HEK293T (cell line): ENCODE measurements at places on chromosomes 7 and 10.

DNA sequence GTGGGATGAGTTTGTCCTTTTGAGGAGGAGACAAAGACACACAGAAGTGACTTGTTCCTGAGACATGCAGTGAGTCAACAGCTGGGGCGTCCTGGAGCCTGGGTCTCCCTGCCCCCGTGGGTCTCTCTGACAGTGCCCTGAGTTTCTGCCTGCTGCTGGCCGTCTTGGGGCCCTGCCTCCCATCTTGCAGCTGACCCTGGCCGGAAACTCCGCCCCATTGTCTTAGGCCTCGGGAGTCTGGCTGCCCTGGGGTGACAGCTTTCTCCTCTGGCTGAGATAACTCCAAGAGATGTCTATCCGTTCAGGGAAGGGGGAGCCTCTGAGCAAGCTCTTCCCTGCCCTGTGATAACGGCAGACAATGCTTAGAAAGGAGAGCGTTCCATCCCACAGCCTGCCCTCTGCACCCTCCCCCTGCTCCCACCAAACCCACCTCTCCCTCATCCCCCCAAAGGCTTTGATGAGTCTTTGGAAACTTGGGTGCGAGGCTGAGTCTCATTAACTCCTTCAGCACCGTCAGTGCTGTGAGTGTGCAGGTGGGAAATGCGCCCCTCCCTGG, 69.5 kb upstream of the PODXL start:
- no peak for DNase-seq

DNA sequence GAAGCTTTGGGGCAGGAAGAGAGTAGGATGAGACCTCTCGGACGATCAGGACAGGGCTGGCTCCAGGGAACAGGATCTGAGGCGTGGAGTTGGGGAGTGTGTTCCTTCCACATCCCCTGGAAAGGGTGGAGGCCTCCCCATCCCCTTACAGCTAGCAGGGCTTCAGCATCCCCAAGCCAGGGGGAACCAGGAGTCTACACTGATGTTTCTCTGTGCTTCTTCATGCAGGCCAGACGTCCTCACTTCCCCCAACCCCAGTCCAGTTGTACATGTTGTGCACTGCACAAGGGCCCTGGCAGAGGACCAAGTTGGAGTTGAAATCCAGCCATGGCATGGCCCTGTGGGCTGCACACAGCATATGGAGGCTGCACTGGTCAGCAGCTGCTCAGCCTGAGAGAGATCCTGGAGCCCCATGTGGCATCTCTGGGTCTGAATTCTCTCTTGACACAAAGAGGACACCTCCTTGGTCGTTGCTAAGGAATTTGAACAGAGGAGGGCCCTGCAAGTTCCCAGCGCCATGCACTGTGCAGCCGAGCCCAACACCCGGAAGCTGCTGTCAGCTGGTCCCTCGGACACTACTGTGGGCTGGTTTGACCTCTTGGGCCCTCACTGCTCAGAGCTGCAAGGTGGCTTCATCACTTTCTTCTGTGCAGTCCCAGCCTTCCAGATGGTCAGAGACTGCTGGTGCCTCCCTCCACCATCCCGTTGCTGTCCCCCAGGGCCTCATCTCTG, 181.1 kb downstream of the DNAJB6 start:
- no peak for DNase-seq

DNA sequence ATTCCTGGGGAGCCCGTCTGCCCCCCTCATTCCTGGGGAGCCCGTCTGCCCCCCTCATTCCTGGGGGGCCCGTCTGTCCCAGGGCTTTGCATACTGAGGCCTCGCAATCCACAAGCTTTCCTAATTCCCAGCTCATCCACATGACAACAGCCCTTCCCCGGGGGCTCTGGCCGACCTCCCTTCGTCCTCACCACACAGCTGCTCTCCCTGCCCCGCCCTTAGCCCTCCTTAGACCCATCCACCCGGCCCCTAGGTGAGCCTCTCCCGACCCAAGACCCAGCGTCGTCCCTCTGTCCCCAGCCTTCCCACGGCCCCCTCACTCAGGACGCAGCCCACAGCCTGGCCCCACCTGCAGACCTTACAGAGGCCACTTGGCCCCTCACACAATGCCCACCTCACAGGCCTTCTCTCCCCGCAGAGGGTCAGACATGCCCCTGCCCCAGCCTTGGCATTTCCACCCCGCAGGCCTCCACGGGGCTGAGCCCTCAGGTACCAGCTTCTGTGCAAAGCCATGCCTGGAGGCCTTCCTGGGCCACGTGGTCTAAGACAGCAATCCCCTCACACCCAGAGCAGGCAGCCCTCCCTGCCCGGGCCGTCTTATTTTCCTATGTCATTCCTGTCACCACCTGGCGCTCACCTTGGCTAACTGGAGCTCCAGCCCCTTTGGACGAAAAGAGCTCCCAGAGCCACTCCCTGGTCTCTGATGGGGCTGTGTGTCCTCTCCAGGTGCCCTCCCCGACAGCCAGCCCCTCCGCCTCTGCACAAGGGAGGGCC, 3.5 kb upstream of the FAM20C start:
- no peak for DNase-seq

- DNase-seq: no peak
Observed at GRCh38 chr10:125169915-125170314, 9.6 kb upstream of the CTBP2 start.

GRCh38 chr10:110221721-110222261, 14.4 kb downstream of the MXI1 start:
- peak; percentile 78 for DNase-seq

DNA sequence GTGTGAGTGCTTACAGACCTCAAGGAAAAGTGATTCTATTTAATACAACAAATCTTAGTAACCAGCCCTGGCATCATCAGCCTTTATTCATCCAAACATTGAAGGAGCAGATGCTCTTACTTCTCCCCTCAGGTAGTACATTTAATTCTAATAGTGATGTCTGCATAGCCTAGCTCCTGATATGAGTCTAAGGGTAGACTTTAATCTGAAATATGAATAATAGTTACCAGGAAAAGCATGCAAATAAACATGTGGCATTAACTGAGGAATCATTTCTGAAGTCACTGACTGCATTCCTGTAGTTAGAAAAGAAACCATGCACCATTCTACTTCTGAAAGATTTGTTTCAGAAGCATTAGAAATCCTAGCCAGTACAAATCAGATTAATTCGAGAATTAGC, 25.7 kb upstream of the LMBR1 start:
- no peak for DNase-seq

DNA sequence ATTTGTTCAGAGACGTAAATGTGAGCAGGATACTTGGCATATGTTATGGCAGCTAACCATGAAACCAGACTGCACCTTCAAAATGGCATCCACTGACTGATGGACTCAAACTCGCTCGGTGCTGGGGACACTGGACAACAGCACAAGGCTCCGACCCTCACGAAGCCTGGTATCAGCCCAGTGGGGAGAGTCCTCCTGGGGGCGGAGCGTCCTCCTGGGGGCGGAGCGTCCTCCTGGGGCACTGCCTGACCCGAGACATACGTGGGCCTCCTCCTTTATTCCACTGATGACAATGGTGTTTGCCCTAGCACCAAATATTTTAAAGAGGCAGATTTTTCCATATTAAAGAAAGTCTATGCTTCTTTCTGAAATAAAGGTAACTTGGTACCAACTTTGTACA, 39.5 kb downstream of the ESYT2 start:
- no peak for DNase-seq

DNA sequence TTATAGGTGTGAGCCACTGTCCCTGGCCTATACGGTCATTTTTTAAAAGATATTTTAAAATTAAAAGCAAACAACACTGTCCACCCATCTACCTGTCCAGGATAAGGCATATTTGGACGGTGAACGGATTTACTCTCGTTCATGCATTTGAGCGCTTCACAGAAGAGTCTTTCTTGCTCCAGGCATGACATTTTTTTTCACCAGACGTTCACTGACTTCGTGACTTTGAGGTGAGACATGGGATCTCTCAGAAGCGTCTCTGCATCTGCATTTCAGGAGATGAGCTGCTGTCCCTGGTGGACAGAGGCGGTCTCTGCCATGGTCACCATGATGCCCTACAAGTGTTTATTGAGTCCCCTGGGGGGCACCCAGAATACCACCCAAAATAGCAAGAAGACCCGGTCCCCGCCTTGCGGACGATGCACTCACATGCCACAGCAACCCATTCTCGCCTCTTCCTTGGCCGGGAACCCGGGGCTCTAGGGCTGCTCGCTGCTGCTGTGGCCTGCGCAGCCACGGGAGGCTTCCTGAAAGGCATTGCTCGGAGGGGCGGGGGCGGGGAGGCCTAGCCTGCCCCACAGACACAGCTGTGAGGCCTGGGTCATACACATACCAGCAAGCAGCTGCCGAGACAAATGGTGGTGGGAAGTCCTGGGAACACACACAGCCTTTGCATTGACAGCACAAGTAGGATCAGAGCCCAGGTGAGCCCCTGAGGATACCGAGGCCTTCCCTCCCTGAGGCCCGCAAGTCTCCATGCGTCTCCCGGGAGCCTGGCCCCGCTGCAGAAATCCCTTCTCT, 84.4 kb downstream of the RGS10 start:
- DNase-seq: no peak

GRCh38 chr7:78203042-78203720, 404.6 kb downstream of the PHTF2 start:
- DNase-seq: no peak

DNA sequence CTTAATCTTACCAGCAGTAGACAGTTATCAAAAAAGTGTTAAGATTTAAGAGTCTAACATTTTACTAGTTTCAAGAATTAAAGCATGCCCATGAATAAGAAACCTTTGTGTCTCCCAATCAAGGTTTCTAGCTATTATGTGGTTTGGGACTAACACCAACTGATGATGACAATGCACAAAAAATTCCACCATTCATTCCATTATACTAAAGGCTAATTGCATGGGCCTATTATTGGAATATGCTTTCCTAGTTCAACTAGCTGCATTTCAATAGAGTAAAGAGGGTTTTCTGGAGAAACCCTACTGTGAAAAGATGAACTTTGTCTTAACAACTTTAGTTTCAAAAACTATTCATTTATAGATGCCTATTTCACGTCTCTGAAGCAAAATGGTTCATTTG, 44.6 kb downstream of the UBE2H start:
- no peak for DNase-seq

DNA sequence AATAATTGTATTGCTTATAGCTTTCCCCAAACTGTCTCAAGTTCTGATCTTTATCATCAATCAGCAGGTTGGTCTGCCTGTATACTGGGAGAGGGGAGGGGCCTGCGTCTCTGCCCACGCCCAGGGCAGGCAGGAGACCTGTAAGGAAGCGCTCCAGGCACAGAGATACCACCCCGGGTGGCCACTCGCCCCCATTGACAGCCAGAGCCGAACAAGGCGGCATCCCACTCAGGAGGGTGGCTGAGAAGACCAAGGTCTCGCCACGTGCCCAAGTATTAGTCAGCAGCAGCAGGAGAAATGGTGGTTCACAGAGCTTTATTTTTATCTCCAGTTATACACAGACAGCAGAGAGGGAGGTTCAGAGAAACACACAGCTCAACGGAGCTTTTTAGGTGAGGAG, 7.2 kb downstream of the STK32C start:
- no peak for DNase-seq

GRCh38 chr10:30587522-30588031, 42.0 kb downstream of the LYZL2 start:
- DNase-seq: no peak

GRCh38 chr7:26925768-26926167, 61.4 kb upstream of the SKAP2 start:
- no peak for DNase-seq

DNA sequence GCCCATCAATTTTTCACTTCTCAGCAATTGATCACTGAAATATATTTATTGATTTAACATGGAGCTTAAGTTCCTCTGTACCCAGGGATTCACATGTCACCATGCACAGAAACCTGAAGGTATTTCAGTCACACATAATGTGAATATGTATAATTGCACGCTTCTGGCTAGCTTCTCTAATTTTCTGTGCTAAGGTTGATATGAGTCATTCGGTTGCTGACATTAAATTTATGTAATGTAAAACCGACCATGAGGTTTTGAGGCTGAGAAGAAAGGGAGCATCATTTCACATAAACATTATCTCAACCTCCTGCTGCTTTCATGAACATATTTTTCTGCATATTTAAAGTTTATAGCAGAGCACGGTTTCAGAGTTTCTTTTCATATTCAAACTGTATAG, 381.0 kb upstream of the TPK1 start:
- DNase-seq: no peak

DNA sequence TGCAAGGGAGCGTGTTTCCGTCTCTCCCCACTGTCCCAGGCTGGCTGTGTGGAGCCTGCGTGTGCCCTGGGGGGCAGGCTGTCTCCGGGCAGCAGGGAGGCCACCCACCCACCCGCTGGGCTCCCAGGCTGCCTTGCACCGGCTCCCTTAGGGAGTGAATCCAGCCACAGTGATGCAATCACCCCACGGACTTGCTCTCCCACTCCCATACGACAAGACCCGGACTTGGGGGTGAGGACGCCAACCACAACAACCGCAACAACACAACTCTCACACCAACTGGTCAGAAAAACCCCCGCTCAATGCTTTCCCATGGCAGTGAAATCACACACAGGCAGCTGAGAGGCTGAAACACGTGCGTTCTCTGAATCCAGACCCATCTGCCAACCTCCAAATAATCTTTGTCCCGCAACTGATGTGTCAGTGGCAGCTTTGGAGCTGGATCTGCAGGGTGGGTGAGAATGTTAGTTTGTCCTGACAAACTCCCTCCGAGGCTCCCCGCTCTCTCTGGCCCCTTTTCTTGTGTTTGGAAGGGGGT, 62.7 kb upstream of the DDC start:
- no peak for DNase-seq

- no peak for DNase-seq
Observed at GRCh38 chr10:88608780-88609179, 22.2 kb downstream of the LIPJ start.

DNA sequence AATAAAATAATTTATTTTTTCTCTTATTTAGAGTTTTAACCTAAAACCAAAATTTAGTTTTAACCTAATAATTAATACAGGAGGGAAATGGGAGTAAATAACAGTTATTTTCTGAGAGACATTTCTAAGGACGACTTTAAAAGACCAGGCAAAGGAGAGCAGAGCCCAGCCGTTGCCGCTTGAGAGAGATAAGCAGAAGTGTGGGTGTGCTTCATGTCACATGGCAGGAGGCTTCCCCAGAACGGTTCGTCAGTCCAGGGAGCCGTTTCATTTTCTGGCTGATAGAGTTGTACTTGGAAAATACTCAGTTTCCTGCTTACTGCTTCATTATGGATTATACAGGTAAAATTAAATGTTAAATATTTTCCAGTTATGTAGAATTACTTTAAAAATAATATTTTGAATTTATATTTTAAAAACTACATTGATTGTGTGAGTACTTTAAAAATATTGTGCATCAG, 61.4 kb downstream of the ST7 start:
- peak; percentile 44 for DNase-seq

GRCh38 chr10:69335063-69335587, 56.8 kb downstream of the HK1 start:
- no peak for DNase-seq

GRCh38 chr7:130345136-130345535, 520 bp downstream of the CPA5 start:
- DNase-seq: no peak
